ENCODE measurements at places on chromosomes 11 and 22.
A peak's percentile ranks its signal among the peaks of the same experiment; 100 is the strongest.

DNA sequence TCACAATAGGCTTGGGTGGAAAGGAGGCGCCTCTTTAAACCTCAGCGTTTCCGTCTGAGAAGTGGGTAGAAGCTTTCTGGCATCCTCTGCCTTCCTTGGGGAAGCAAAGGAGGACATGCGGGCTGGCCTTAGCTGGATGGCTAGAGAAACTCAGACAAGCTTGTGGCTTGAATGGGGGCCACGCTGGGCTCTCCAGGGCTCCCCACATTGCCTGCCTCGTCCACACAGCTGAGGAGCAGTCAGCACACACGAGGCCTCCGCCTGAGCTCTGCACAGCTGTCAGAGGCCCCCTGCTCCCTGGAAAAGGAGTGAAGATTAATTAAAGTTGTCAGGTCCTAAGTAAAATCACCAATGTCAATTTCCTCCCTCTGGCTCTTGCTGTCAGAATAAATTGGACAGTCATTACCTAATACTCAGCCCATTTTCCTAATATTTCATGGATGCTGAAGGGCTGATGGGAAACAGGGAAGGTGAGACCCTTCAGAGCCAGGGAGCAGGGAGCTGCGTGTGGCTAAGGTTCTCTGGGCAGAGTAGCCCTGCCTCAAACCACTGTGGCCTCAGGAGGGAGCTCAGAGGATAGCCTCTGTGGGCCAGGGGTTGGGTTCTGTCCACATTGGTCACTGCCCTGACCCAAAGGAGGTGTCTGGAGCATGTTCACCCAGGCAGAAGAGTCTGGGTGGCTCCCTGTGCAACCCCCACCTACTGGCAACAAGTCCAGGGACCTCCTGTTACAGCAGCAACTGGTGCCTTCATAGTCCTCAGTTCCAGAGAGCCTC is 118.3 kb upstream of the CD82 start:
- no peak for DNase-seq

DNA sequence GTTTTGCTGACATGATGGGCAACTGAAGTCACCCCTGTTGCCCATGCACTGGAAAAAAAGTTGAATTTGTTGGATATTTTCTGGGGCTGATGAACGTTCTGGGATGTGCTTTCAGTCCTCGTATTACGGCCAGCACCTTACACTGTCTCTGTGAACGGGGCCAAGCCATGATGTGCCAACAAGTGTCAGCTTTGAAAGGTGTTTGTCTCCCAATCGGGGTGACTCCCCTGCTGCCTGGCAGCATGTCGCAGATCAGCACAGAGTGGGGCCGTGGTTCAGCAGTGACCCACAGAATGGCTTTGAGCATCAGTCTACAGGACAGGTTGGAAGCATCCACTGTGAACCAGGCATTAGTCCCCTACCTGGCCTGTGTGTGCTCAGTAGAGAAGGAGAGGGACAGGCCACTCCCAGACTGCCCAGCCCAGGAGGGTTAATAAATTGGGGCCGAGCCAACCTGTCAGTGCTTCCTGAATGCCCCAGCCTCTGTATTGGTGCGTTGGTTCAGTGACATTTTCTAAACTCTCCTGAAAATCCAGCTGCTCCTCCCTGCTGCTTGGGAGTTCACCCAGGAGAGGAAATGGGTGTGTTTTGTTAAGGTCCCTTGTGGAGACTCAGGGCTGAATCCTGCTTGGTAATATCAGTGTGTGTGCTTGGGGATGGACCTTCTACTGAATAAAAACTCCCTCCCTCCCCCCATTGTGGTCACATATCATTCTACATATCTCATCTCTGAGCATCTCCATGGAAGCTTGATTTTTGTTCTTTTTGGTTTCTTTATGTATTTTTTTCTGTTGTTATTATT is 50.7 kb upstream of the TTC12 start:
- DNase-seq = no peak

- DNase-seq = no peak
These were observed 39.4 kb upstream of the RBX1 start for GRCh38 chr22:40911772-40912171.

GRCh38 chr11:66568124-66568916 is at the start of gene CTSF:
CTSF (minus strand) TSS chr11:66568606; CDS start chr11:66568486, 120 bp downstream.
- DNase-seq = peak; percentile 44

- no peak for DNase-seq
These were observed 47.1 kb upstream of the CLDN5 start for GRCh38 chr22:19571207-19571795.

GRCh38 chr11:119671051-119671450 is 57.9 kb downstream of the NECTIN1 start:
- DNase-seq = no peak

- DNase-seq = no peak
These were observed 10.4 kb downstream of the NHERF4 start for GRCh38 chr11:119195680-119196079.

- peak; percentile 67 for DNase-seq
These were observed at the start of gene SAC3D1 for GRCh38 chr11:65040847-65041622. SAC3D1 (plus strand) TSS chr11:65041210; CDS start chr11:65041293, 83 bp downstream.

- no peak for DNase-seq
These were observed 186.8 kb upstream of the SESN3 start for GRCh38 chr11:95417832-95418231.

DNA sequence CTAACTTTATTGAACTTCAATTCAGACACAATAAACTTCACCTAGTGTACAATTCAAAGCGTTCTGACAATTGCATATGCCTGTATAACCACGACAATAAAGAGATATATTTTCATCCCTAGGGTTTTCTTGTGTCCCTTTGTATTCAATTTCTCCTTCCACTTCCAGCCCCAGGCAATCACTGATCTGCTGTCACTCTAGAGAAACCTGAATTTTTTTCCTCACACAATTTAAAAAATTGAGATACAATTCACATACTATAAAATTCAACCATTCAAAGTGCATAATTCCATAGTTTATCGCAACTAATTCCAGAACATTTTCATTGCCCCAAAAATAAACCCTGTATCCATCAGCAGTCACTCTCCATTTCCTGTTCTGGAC is 116.6 kb downstream of the MRTFA start:
- no peak for DNase-seq

DNA sequence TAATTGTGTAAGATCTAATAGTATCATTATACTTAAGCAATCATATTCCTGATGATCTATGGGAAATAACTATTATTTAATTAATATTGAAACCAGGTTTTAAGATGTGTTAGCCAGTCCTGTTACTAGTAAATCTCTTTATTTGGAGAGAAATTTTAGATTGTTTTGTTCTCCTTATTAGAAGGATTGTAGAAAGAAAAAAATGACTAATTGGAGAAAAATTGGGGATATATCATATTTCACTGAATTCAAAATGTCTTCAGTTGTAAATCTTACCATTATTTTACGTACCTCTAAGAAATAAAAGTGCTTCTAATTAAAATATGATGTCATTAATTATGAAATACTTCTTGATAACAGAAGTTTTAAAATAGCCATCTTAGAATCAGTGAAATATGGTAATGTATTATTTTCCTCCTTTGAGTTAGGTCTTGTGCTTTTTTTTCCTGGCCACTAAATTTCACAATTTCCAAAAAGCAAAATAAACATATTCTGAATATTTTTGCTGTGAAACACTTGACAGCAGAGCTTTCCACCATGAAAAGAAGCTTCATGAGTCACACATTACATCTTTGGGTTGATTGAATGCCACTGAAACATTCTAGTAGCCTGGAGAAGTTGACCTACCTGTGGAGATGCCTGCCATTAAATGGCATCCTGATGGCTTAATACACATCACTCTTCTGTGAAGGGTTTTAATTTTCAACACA is 6.4 kb downstream of the BIRC3 start:
- DNase-seq = no peak

DNA sequence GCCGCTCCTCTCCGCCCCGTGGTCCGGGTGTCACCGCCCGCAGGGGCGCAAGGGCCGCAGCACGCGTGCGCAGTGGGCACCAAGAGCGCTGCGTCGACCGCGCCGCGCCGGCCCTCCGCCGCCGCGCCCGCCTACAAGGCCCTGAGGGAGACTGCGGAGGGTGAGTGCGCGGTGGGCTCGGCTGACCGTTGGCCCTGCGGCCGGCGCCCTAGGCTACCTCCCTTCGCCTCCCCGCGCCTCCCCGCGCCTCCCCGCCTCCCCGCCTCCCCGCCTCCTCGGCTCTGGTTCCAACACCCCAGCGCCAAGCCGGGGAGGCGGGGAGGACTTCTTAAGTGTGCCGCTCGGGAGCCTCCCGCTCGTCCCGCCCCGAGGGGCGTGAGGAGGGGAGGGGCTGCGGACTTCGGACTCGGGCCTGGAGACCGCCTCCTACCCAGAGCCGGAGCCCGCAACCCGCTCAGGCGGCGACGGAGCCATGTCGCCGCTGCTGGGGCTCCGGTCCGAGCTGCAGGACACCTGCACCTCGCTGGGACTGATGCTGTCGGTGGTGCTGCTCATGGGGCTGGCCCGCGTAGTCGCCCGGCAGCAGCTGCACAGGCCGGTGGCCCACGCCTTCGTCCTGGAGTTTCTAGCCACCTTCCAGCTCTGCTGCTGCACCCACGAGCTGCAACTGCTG is at the start of gene AQP11:
Gene AQP11 (plus strand): TSS at position 433 of the 673 bp plus-strand sequence. CDS start 40 bp downstream, at position 473.
- no peak for DNase-seq

DNA sequence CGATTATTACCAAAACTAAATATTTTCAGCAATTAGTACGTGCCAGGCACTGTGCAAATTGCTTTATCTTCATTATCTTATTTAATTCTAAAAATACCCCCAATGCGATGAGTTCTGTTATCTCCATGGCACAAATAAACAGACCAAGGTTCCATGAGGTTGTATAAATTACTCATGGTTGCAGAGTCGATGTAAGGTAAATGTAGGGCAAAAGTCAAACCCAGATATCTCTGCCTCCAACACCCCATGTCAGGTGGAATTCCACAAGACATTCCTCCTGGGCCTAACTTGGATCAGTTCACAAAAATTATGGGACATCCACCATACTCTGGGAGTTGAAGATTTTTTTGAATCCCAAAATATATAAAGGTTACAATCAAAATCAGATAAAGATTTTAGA is 43.7 kb downstream of the ISX start:
- no peak for DNase-seq

- DNase-seq = no peak
These were observed 7.8 kb upstream of the NAA40 start for GRCh38 chr11:63931045-63931444.

DNA sequence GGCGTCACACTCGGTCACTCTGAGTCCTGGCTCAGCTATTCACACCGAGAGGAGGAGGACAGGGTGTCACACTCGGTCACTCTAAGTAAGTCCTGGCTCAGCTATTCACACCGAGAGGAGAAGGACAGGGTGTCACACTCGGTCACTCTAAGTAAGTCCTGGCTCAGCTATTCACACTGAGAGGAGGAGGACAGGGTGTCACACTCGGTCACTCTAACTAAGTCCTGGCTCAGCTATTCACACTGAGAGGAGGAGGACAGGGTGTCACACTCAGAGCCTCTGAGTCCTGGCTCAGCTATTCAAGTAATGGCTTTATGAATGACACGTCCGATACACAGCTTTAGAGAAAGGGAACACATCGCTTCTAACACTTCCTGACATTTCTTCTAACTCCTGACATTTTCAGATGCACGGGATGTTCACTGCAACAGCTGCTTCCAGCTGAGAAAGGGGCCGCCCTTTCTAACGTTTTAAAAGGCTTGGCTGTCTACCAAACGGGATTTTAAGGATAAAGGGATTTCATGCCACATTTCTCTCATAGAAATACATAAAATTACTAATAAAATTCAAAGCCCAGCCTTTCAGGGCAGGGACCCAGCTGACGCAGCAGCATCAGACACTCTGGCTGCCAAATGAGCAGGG is 28.1 kb downstream of the DRD4 start:
- no peak for DNase-seq

DNA sequence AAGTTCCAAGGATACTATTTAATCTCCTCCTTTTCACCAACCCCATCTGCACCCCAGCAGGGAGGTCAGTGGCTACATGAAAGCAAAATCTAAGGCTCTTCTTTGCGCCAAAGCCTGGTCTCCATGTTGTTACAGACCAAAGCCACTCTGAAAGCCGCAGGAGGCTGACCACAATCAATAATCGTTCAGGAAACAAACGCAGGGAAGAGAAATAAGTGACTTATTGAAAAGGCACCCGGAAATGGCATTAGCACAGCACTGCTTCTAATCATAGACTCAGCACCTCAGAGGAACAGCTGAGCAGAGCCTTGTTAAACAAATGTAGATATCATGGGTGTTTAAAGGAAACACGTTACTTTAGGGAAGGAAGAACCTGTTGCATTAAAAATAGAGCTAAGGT is 183.9 kb downstream of the KIRREL3 start:
- DNase-seq = no peak

DNA sequence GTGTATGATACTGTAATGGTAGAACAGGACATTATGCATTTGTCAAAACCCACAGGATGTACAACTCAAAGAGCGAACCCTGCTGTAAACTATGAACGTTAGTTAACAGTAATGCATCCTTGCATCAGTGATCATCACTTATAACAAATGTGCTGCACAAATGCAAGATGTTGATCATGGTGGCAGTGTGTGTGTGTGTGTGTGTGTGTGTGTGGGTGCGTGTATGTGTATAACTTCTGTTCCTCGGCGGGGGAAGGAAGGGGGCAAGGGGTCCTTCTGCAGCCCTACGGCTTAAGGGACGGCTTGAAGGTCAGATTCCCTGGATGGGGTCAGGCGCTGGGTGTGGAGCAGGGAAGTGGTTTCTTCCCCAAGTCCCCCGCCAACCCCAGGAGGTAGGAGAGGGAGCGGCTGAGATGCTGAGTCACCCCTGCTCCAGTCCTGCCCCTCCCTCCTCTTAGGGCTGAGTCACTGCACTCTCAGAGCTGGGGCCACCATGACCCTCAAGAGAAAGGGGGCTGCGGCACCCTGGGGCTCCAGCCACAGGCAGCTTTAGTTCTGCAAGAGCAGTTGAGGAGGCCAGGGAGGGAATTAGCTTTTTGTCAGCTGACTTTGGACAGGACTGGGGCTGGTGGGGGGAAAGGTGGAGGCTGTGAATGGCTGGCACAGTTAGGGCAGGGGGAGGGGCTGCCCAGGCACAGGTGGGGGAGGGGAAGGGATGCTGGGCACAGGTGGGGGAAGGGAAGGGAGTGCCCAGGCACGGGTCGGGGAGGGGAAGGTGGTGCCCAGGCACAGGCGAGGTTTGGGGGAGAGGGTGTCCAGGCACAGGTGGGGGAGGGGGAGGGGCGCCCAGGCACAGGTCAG is 8.8 kb upstream of the CTSD start:
- DNase-seq = no peak

DNA sequence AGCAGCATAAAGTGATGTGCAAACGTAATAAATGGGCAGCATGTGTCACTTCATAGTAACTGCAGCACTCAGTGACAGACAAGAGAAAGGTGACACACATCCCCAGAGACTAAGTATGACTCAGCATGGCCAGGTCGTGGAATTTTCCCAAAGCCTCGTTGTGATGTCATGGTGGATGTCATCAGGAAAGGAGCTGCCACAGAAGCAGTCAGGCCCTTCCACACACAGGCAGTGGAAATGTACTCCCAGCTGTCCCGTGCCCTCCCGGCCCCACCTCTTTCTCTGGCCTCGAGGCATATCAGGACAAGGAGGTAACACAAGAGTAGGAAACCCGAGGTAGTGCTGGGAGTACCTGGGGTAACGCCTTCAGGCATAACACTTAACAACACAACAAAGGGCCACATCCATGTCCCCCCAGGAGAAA is 8.1 kb downstream of the PC start:
- DNase-seq = no peak

DNA sequence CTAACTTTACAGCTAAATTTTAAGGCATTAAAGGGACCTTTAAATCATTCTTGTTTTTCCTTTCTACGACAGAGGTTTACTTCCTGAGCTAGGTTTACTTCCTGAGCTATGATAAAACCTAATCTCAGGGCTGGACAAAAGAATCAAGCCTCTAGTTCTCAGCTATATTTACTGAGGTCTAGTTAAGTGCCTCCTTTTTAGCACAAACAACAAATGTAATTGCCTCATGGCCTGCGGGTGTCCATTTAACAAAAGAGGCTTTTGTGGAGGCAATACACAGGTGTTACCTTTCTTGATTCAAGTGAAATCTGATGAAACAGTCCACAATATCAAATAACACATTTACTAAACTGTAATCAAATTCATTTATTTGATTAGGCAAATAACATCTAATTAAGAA is 67.3 kb downstream of the IMMP1L start:
- no peak for DNase-seq

Data from stimulated activated CD8-positive, alpha-beta memory T cell treated with anti-CD3 and anti-CD28 coated beads, Interleukin-7, amount 100 ng/mL, for 1 hour (primary cell).